ENCODE measurements at places on chromosomes 1 and 21. TPM values are rescaled to one million over a fixed set of nuclear protein-coding genes. Genes with fewer than 3 reads are reported as not detected.

NEGR1 gene
- 0.09 TPM for total RNA-seq

ADORA3 gene
- total RNA-seq: not detected

CXADR gene
- 11.5 TPM for total RNA-seq

SAMSN1 gene
- not detected for total RNA-seq

DNALI1 gene
- 0.72 TPM for total RNA-seq

Data from Caki2 (cell line).